ENCODE measurements at places on chromosomes 5 and 9.

GRCh38 chr5:56158331-56158960, 74.7 kb downstream of the ANKRD55 start:
- H3K4me3 ChIP-seq = no peak overlapping the region
- no peak for DNase-seq
- peaks cover 7% of the 10 kb centered on the region for H3K27me3 ChIP-seq
- H3K4me1 ChIP-seq = peaks cover 19% of the 10 kb centered on the region
- H3K27ac ChIP-seq = peak overlapping the region; percentile 19

- no peak overlapping the region for H3K27ac ChIP-seq
- H3K4me3 ChIP-seq = no peak overlapping the region
- DNase-seq = no peak
- peaks cover 36% of the 10 kb centered on the region for H3K27me3 ChIP-seq
- H3K4me1 ChIP-seq = no peaks in the 10 kb centered on the region
Measured at GRCh38 chr5:10797261-10797660, 36.2 kb upstream of the DAP start.

GRCh38 chr9:80787636-80788035, 901.7 kb downstream of the TLE1 start:
- no peaks in the 10 kb centered on the region for H3K4me1 ChIP-seq
- H3K27me3 ChIP-seq = no peaks in the 10 kb centered on the region
- H3K27ac ChIP-seq = no peak overlapping the region
- H3K4me3 ChIP-seq = no peak overlapping the region
- H3K36me3 ChIP-seq = no peaks in the 10 kb centered on the region

- DNase-seq = no peak
- no peaks in the 10 kb centered on the region for H3K27me3 ChIP-seq
- peaks cover 11% of the 10 kb centered on the region for H3K36me3 ChIP-seq
- peaks cover 33% of the 10 kb centered on the region for H3K4me1 ChIP-seq
- no peak overlapping the region for H3K4me3 ChIP-seq
Measured at GRCh38 chr9:75019022-75019421, 9.1 kb downstream of the CARNMT1 start.

DNA sequence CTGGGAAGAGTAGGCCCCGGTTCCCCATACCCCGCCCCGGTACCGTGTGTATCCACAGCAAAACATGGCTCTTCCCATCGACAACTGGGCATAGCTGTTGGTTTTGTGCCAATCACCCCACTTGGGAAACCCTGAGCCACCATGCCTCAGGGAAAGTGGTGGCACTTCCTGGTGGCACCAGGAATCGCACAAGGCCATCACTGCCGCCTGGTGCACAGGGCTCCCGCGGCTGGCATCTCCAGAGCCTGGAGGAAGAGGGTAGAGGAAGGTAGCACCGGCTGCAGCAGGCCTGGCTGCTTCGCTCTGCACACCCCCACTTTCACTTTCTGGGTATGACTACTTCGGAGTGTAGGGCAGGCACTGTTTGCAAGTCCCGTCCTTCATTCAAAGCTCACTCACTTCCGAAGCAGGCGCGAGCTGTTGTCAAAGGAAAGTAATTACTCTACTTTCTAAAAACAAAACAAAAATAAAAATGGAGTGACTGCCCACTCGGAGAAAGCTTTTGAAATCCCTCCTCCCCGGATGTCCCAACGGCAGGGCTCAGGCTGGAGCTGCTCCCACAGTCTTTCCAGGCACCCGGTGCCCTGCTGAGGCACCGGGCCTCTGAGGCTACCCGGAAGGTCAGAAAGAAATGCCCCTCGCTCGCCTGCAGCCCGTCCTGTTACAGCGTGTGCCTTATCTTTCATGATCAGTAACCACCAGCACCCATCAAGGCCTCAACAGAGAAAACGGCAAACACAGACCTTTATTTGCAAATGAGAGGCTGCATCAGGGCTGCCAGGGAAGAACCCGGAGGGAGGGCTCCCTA, 2.0 kb downstream of the BRD3 start:
- peak; percentile 49 for DNase-seq
- peaks cover 14% of the 10 kb centered on the region for H3K27me3 ChIP-seq

- no peak overlapping the region for H3K27ac ChIP-seq
- peaks cover 9% of the 10 kb centered on the region for H3K4me1 ChIP-seq
- H3K27me3 ChIP-seq = peaks cover 27% of the 10 kb centered on the region
- H3K36me3 ChIP-seq = no peaks in the 10 kb centered on the region
Measured at GRCh38 chr5:176722757-176723156, 75.5 kb downstream of the TSPAN17 start.

- no peaks in the 10 kb centered on the region for H3K27me3 ChIP-seq
- no peak overlapping the region for H3K27ac ChIP-seq
- peak overlapping the region; percentile 31 for H3K4me3 ChIP-seq
- DNase-seq = no peak
- H3K36me3 ChIP-seq = no peaks in the 10 kb centered on the region
- H3K4me1 ChIP-seq = peaks cover 30% of the 10 kb centered on the region
Measured at GRCh38 chr5:143606043-143606752, 202.7 kb upstream of the NR3C1 start.

DNA sequence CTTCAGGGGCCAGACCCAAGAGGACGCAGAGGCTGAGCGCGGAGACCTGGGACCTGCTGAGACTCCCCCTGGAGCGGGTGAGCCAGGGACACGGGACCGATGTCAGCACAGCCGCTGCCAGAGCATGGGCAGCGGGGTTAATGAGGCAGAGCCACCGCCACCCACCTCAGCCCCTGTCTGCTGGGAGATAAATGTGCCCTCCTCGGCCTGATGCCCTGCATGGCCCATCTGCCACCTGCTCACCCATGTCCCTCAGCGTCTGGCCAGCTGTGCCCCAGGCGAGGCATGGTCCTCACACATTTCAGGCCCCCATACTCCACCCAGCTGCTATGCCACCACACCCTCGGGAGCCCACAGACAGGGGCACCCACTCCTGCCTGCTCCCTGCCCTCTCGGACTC, 14.9 kb downstream of the DNLZ start:
- H3K4me1 ChIP-seq = no peaks in the 10 kb centered on the region
- no peak for DNase-seq

Data from effector memory CD8-positive, alpha-beta T cell (primary cell).